A549 treated with CORT108297 at 1 μM for 4 hours (cell line): ENCODE measurements at places on chromosomes 12 and 14. TPM values are rescaled to one million over a fixed set of nuclear protein-coding genes. Genes with fewer than 3 reads are reported as not detected.

Gene LRIG3
- 4.4 to 6.3 TPM (median 5.8 TPM) in 5 replicates for total RNA-seq

Gene RAD9B
- total RNA-seq, result 0.15 to 0.38 TPM (median 0.17 TPM) in 5 replicates

Gene GNPTAB
- 11.7 to 15.9 TPM (median 14.0 TPM) in 5 replicates for total RNA-seq

Gene TOMM20L
- not detected in 5 replicates for total RNA-seq

Gene ANKLE2
- 70.2 to 80.7 TPM (median 79.7 TPM) in 5 replicates for total RNA-seq

Gene ANGEL1
- total RNA-seq, result 6.2 to 9.4 TPM (median 9.1 TPM) in 5 replicates
